ENCODE measurements at places on chromosomes 3 and 15.

DNA sequence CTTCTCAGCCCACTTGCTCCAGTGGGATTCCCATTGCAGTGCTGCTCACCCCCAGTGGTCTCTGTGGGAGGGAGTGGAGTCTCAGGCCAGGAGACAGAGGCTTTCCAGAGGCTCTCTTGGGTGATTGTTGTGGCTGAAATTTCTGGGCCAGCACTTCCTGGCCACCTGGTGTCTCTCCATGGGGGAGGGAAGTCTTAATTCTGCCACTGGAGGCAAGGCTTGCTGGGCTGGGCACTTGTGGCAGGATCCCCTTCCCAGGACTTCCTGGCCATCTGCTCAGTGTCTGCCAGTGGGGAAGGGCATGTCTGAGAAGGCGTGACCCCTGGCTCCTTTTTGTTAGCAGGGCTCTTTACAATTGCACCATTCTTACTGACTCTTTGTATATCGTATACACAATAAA, 351.8 kb downstream of the GABRB3 start:
- DNase-seq, result no peak

GRCh38 chr3:194961149-194961548, 275.5 kb downstream of the FAM43A start:
- no peak for DNase-seq

GRCh38 chr3:135138776-135139175, 343.7 kb downstream of the EPHB1 start:
- no peak for DNase-seq

DNA sequence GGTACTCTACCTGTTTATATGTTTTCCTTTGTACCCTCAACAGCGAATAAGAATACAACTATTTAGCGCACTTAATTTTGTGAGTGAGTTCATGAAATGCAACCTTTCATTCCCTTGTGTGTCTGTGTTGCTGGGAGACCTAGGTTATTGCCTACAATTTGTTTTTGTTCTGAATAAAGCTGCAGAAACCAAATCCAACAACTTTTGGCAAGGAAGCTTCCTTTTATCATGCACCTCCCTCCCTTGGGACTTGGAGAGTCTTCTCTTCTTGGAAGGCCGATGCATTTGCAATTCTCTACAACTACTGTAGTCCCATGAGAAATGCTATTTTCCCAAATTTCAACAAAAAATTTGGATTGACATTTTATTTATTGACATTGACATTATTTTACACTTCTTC, 1002.4 kb upstream of the CADM2 start:
- no peak for DNase-seq

GRCh38 chr3:11312166-11312565, 40.0 kb downstream of the ATG7 start:
- DNase-seq, result no peak

All from T1000 (cell line).